ENCODE measurements at places on chromosomes 1 and 21. TPM values are rescaled to one million over a fixed set of nuclear protein-coding genes. Genes with fewer than 3 reads are reported as not detected.

DNA sequence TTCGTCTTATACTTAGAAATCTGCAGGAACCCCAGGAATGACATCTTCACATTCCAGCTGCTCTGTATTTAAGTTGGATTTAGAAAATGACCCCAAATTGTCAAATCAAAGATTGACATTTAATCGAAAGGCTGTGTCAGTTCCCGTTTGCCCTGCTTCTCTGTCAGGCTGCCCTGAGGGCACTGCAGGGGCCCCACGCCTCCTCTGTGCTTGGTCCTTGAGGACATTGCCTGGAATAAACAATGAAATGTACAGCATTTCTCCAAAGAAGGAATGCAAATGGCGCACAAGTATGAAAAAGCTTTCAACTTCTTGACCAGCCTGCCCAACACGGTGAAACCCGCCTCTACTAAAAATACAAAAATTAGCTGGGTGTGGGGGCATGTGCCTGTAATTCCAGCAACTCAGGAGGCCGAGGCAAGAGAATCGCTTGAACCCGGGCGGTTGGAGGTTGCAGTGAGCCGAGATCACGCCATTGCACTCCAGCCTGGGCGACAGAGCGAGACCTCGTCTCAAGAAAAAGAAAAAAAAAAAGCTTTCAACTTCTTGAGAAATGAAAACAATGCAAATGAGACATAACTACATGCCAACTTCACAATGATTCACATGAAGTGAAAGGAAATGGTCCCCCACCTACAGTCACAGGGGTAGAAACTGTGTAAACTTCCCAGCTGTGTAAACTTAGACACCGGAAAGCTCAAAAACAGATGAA lies 3.0 kb downstream of the TMPRSS3 start:
- DNase-seq, result no peak

DNA sequence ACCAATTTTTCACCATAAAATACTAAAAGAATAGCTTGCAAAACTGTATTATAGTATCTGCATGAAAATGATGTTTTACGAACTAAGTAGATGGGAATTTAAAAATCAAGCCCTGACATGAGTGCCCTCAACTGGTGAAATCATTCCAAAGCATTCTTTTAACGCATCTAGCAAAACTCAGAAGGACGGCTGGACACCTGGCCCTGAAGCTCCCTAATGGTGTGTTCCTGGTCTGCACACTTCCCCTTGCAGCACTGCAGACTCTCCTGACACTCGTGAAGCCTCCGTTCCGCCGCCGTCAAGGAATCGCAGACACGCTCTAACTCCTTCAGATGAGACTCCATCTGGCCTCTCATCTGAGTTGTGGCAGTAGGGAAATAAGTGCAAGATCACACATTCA lies 39.9 kb downstream of the ODF2L start:
- DNase-seq, result no peak

GRCh38 chr1:210653771-210654170 lies 325.1 kb downstream of the HHAT start:
- DNase-seq, result peak; percentile 95

- DNase-seq, result no peak
These were observed 114.5 kb upstream of the COL24A1 start for GRCh38 chr1:86271046-86271445.

DNA sequence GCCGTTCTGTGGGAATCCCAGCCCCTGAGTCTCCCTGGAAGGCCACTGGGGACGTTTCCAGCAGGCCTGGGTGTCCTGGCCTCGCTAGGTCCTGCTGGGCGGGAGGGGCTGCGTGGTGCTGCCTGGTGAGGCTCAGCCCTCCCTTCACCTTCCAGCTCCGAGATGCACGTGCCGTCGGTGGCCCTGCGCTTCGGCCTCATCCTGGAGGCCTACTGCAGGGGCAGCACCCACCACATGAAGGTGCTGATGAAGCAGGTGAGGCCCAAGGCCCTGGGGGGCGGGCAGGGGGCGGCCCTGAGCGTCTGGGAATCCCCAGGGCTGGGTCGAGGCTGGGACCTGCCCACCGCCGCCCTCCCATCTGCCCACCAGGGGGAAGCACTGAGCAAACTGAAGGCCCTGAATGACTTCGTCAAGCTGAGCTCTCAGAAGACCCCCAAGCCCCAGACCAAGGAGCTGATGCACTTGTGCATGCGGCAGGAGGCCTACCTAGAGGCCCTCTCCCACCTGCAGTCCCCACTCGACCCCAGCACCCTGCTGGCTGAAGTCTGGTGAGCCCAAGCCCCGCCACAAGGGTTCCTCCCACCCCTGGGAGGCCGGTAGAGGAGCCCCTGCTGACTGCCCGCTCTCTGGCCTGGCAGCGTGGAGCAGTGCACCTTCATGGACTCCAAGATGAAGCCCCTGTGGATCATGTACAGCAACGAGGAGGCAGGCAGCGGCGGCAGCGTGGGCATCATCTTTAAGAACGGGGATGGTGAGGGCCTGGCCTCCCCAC lies 70.3 kb downstream of the PIK3CD start:
- DNase-seq, result no peak

DNA sequence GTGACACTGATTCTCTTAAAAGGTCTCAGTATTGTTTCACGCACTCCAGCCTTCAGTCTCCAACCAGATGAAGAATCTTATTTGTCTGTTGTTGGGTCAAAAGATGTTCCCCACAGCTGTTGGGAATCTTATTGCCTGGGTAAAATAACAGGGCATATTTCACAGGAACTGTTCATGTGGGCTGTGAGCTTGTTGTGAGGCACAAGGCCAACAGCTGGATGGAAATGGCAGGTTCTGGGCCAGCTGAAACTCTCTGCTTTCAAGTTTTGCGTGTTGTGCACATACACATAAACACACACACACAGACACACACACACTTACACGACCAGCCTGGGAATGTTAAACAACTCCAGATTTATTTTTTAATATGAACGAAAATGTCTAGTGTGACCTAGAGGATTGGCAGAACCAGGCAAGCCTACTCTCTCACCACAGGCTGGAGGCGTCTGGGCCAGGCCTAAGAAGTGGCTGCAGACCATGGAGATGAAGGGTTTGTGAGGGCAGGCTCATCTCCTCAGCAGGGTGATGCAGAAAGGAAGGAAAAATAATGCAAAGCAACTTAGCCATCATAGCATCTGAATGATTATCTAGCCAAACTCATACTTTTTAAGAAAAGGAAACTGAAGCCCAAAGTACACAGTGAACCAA lies 357.0 kb downstream of the TTLL7 start:
- DNase-seq, result no peak

IVL gene
- total RNA-seq, result not detected

Measured in esophagus muscularis mucosa (tissue), 4 donors.